Tongue (tissue), 3 donors: ENCODE measurements at places on chromosomes 3 and 15. TPM values are rescaled to one million over a fixed set of nuclear protein-coding genes. Genes with fewer than 3 reads are reported as not detected.

DNA sequence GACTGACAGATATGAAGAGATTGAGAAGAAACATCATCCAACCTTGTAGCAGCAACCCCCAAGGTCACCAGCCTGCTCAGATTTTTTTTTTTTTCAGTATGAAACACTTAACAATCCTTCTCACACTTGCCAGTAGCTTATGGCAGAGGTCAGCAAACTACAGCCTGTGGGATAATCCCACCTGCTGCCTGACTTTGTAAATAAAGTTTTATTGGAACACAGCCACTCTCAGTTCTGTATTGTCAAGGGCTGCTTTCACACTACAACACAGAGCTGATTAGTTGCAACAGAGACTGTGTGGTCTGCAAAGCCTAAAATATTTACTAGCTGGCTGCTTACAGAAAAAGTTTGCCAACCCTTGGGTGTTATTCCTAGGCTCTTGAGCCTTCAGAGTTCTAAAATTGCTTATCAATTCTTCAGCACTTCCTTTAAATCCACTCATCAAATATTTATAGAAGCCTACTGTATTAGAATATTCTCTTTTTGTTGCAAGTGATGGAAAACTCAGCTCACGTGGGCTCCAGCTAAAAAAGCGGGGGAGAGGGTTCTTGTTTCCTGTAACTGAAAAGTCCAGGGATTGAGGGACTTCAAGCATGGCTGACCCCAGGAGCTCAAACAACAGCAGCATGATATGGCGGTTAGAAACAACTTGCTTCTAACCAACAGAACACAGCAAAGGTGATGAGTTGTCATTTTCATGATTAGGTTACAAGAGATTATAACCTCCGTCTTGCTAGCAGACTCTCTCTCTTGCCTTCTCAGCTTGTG lies 246.1 kb downstream of the SHQ1 start:
- no peak for DNase-seq

Gene CCR9
- 0.10 TPM for total RNA-seq

DNA sequence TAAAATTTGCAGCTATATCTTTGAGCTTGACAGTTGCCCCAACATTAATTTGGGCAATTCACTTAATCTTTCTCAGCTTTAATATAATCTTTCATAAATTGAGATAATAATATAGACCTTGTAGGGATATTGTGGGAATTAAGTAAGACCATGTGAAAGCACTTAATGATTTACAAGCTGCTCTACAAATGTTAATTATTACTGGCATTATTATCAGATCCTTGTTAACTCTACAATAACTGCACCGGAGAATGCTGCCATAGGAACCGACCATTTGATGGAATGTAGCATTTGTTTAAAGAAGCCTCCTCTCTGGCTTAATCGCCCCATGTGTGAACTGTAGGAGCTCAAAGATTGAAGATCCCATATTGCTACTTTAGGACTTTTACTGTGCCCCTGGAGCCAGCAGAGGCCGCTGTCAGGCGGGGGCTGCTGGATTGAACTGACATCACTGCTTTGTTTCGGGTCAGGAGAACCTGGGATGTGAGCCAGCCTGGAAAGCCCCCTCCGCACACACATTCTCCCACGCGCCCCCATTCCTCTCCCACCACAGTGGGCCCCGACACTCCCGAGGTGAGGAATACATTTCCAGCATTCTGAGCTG lies 154.2 kb upstream of the TNIK start:
- peak; percentile 42 for DNase-seq

DNA sequence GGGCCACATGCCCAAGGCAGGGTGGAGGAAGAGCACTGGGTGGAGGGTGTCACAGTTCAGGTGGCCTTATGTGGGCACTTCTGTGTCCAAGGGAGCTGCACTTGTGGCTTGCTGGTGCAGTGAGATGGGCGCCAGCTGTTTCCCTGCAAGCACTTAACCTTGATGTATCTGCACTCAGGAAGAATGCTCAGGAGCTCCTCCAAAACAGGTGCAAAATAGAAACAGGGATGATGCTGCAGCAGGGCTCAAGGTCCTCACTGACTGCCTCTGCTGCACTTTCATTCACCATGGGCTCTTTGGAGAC lies 151.3 kb downstream of the CADPS start:
- DNase-seq: no peak

Gene PTH1R
- total RNA-seq: 6.5 TPM

DNA sequence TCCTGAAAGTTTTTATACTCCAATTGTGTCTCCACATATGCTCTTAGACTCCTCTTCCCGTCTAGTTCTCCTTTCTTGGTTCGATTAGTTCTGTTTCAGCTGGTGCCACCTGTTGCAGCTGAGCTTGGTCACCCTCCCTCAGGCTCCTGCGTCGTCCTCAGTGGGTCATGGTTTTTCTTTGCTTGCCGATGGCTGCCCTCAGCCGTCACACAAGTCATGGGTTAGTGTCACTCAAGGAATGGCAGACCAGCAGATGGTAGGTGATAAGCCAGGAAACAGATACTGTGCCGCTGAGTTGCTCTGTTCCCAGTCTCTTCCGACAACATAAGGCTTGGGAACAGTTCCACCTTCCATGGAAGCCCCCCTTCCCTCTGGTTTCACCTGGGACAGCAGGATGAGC lies 109.9 kb downstream of the IGF1R start:
- DNase-seq: peak; percentile 57

- DNase-seq: no peak
Observed at GRCh38 chr3:152195206-152195605, 73.5 kb upstream of the MBNL1 start.

DNA sequence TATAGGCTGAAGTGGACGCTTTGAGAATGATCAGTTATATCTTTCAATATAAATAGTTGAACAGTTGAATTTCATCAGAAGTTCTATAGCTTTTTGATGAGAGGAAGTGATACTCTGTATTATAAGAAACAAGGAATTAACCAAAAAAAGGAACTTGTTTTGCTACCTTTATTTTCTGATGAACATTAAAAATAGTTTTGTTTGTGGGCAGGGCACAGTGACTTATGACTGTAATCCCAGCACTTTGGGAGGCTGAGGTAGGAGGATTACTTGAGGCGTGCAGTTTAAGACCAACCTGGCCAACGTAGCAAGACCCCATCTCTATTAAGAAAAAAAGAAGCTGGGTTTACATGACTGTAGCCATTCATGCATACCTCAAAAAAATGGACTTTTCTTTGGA lies 16.7 kb downstream of the BLOC1S6 start:
- DNase-seq: no peak

Gene TRPM1
- not detected for total RNA-seq

Gene ARGFX
- not detected for total RNA-seq

Gene SLC22A13
- 0.51 TPM for total RNA-seq

GRCh38 chr3:126415661-126416591 lies 21.2 kb downstream of the CFAP100 start:
- no peak for DNase-seq

Gene A4GNT
- total RNA-seq: not detected

DNA sequence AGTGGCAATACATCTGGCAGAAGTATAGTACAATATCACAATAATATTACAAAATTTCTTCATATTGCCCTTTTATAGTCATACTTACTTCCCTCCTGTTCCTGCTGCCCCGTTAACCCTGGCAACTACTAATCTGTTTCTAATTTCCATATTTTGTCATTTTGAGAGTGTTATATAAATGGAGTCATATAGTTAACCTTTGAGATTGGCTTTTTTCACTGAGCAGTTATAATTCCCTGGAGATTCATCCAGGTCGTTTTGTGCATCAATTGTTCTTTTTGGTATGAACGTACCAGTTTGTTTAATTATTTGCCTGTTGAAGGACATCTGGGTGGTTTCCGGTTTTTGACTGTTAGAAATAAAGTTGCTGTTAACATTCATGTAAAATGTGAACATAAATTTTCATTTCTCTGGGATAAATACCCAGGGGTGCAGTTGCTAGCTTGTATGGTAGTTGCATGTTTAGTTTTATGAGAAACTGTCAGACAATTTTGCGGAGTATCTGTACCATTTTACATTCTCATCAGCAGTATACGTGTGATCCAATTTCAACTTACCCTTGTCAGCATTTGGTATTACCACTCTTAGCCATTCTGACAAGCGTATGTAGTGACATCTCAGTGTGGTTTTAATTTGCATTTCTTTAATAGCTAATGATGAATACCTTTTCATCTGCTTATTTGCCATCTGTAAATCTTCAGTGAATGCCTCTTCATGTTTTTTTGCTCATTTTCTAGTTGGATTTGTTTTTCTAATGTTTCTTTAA lies 32.2 kb upstream of the IL20RB start:
- DNase-seq: no peak

- no peak for DNase-seq
Observed at GRCh38 chr3:135645541-135645940, 320.0 kb upstream of the PPP2R3A start.

Gene C3orf49
- total RNA-seq: not detected

DNA sequence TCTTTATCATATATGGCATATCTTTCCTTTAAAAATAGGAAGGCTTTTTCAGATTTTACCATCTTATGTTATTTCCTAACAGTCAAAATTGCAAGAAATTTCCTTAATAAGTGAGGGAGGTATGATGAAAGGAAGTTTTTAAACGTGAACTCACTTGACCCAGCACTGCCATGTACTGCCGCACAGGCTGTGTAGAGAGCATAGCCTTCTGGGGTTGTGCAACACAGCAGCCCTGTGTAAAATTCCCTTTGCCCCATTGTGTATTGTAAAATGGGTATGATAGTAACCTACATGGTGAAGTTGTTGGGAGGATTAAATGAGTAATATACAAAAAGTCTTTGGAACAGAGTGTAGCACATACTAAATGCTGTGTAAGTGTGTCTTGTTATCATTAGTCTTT lies 78.6 kb downstream of the PEX5L start:
- no peak for DNase-seq

Gene CHRD
- 33.5 TPM for total RNA-seq

GRCh38 chr15:100041127-100041828 lies 300.5 kb downstream of the ADAMTS17 start:
- peak; percentile 59 for DNase-seq

- DNase-seq: no peak
Observed at GRCh38 chr3:46348823-46349482, 5.0 kb upstream of the CCR2 start.

- DNase-seq: no peak
Observed at GRCh38 chr3:152151216-152151876, 117.4 kb upstream of the MBNL1 start.

GRCh38 chr3:143484846-143485512 lies 363.3 kb downstream of the SLC9A9 start:
- DNase-seq: no peak

- no peak for DNase-seq
Observed at GRCh38 chr3:6717026-6717943, 143.6 kb upstream of the GRM7 start.

- no peak for DNase-seq
Observed at GRCh38 chr3:13149330-13150108, 76.3 kb upstream of the IQSEC1 start.

DNA sequence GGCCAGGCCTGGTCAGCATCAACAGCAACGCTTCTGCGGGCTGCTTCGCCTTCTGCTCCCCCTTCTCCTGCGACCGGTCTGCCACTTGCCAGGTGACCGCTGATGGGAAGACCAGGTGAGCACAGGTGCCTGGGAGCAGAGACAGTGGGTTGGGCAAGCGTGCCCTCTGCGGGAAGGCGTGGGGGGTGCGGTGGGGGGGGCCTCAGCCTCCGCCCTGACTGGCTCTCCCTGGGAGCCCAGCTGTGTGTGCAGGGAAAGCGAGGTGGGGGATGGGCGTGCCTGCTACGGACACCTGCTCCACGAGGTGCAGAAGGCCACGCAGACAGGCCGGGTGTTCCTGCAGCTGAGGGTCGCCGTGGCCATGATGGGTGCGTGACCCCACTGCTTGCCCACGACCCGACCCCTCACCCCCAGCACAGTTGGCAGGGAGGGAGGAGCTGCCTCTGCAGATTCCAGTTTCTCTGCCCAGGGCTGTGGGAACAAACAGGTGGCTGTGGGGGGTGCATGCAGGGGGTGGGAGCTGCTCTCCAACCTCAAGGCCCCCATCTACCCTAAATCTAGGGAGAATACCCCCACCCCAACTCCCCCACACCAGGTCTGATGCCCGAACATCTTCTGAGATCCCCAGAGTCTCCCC lies 8.8 kb downstream of the STAB1 start:
- DNase-seq: no peak

- DNase-seq: peak; percentile 16
Observed at GRCh38 chr3:53949541-53949940, 57.9 kb upstream of the SELENOK start.

GRCh38 chr3:50525987-50526386 lies 22.6 kb upstream of the CACNA2D2 start:
- DNase-seq: peak; percentile 74

DNA sequence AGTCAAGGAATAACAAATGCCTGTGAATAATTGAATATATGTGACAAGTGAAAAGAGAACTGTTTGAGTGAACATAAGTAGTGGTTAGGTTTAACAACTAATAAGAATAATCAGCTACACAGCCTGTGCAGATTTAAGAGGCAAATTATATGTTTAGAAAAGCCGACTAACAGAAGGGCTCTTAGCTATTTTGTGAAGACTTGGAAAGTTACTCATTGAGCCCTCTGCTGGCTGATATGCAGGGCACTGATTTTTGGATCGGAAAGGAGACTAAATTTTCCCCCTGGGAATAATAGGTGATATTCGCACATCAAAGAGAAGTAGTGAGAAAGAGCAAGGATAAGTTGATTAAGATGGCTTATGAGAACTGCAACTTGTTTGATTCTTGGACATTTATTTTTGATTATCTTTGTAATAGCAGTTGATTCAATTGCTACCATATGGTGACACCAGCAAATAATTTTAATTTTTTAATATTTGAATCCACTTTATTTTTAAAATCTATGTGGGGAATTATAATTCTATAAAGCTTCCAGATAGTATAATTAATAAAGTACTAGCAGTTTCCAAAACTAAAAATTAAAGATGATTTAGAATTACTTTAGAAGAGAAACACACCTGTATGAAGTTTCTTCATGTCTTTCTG lies 156.2 kb downstream of the NLGN1 start:
- DNase-seq: peak; percentile 43

DNA sequence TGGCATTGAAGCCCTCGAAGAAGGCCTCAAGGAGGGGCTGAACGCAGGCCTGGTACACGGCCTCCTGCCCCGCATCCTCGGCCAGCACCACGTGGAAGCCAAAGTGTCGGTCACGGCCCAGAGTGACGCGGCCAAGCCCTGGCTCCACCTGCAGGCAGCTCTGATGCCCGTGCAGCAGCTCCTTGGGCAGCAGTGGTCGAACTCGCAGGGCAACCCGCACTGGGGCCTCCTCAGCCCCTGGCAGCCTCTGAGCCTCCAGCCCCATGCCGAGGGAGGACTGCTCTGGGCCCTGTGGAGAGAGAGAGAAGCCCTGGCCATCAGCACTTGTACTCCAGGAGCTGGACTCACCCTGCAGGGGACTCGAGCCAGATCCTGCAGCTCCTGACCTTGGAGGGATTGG lies 2.6 kb downstream of the KIF7 start:
- no peak for DNase-seq

- peak; percentile 38 for DNase-seq
Observed at GRCh38 chr3:37492977-37493471, 318.6 kb upstream of the LRRFIP2 start.

Gene TM4SF18
- 11.2 TPM for total RNA-seq

GRCh38 chr15:52498706-52499105 lies 30.0 kb downstream of the MYO5A start:
- no peak for DNase-seq

- DNase-seq: no peak
Observed at GRCh38 chr3:155293516-155293915, at the start of gene STRIT1. Gene STRIT1, minus strand, starts transcription at chr3:155293683.
